Left kidney (tissue), 8 donors: ENCODE measurements at places on chromosomes 12 and 14. TPM values are rescaled to one million over a fixed set of nuclear protein-coding genes. Genes with fewer than 3 reads are reported as not detected.

GRCh38 chr14:102785595-102785963 is 8.3 kb downstream of the TRAF3 start:
- DNase-seq: no peak

GRCh38 chr12:78885466-78885865 is 20.9 kb downstream of the SYT1 start:
- no peak for DNase-seq

- no peak for DNase-seq
These were observed 234.8 kb downstream of the CACNA1C start for GRCh38 chr12:2287589-2287988.

Gene DIP2B
- polyA plus RNA-seq: 28.1 TPM

- peak; percentile 71 for DNase-seq
These were observed at the start of gene PIANP for GRCh38 chr12:6700646-6701051. Gene PIANP (minus strand): TSS chr12:6700815. CDS start chr12:6698061, 2,754 bp downstream.

Gene AKAP5
- 9.3 TPM for polyA plus RNA-seq

DNA sequence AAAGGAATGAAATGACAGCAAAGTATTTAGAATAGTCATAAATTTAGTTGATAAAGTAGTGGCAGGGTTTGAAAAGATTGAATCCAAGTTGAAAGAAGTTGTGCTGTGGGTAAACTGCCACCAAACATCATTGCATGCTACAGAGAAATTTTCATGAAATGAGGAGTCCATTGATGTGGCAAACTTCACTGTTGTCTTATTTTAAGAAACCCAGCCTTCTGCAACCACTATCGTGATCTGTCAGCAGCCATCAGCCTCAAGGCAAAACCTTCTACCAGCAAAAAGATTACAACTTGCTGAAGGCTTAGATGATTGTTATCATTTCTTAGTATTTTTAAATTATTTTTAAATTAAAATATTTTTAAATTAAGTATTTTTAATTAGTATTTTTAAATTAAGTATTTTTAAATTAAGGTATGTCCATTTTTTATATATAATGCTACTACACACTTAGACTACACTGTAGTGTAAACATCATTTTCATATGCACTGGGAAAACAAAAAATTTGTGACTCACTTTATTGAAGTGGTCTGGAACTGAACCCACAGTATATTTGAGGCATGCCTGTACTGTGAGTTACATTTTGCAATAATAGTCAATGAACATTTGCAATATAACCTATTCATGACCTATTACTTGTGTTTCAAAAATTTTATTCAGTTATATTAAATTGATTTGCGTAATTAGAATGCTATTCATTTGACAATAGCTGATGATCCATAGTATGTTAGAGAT is 67.2 kb upstream of the SYT1 start:
- no peak for DNase-seq

DNA sequence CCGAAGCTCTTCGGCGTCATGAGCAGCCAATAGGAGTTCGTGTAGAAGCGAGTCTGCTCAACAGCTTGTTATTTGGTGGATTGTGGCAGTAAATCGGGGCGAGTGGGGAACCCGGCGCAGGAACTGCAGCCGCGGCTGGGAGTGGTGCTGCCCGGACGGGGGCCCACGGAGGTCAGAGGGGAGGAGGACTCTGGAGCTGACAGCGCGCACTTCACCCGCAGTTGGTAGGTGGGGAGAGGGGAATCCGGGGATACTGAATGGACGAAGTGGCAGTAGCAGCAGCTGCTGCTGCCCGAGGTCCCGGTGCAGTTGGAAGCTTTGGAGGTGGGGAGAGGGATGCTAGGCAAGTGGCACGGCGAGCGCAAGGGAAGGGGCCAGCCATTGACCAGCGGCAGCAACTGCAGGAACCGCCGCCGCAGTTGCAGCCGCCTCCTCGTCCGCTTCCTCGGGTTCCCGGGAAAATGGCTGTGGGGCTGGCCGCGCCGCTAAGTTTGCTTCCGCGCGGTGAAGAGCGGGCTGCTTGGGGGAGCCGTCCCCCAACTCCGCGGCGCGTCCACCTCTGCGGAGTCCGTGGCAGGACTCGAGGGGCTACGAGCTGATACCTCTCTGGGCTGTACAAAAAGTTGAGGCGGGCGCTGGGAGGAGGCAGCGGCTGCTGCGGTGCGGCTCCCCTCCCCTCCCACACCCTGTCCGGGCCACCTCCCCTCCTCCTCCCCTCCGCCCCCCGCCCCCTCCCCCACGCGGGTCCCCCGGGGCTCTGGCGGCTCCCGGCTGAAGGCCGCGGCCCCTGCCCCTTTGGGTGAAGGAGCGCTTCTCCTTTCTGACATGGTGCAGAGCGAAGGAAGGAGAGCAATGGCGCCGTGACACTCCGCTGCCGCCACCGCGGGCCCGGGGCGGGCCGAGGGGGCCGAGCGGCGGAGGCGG is at the start of gene ARID4A:
Gene ARID4A, plus strand, starts transcription at position 79 of the 924 bp plus-strand sequence. CDS start 1,300 bp downstream, outside the sequence.
- peak; percentile 20 for DNase-seq

GRCh38 chr12:48119834-48120195 is 651 bp downstream of the PFKM start:
- no peak for DNase-seq

Gene TAS2R8
- polyA plus RNA-seq: not detected

DNA sequence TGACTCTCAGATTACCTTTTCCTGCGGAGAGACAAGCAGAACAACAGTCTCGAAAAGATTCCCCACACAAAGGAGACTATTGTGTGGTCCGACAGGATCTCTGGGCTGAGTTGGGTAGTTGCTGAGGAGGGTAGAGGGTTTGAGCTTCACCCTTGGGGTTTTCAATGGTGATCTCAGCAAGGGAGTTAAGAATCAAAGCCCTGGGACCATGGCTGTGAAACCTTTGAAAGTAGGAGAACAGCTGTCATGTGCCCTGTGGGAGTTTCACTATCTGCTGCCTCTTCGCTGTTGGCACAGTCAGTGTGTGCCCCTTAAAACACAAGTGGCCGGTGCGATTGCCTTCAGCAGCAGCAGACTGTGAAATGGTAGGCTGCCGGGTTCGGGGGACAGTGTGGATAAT is 14.2 kb upstream of the PLEK2 start:
- no peak for DNase-seq

GRCh38 chr14:28773861-28774691 is 7.5 kb downstream of the FOXG1 start:
- DNase-seq: no peak

DNA sequence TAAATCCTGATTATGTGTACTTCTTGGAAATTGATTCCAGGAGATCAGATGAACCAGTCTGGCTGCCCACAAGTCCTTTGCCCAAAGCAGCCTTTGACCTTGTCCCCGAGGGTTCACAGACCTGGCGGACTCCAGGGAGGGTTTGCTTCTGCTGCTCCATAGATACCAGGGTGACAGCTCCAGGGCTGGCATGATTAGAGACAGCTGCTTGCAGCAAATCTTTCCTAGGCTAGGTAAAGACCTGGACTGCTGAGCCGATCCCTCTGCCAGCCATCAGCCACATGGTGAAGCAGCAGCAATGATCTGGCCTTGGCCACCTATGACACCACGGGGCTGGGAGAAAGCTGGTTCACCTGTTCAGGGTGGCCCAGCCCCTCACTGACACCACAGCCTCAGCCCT is 10.1 kb upstream of the TBX5 start:
- DNase-seq: no peak

DNA sequence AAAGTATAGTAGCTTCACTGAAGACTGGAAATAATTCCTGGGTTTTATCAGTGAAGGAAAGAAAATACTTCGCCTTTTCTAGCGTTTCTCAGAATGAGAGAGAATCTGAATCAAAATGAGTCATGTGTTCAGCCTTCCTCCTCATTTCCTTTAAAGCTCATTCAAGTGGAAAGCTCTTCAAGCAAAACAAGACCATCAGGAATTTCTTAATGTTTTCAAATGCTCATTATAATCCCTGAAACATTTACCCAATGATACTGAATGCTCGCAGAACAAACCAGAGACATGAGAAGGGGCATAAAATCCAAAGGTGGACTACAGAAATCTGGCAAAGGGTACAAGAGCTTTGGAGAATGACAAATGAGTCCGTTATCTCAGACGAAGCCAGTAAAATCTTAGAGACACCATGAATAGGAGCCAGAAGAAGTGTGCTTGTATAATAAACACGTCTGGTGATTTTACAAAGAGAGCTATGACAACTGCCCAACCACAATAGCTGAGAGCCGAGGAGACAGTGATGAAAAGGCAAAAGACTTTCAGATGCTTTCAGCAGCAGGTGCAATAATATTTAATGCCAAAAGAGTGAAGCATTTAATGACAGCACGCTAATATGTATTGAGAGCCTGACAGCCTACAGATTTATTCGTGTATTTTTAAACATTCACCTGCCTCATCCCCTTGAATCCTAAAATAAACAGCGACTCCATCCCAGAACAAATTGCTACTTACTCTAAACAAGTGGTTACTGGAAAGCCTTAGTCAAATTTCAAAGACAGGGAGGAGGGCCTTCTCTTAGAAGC is 19.0 kb downstream of the SPRING1 start:
- DNase-seq: no peak

Gene HOXC12
- polyA plus RNA-seq: not detected

Gene CARMIL3
- polyA plus RNA-seq: 2.4 TPM

GRCh38 chr14:88682495-88683114 is 110.1 kb downstream of the EML5 start:
- no peak for DNase-seq

GRCh38 chr12:58701536-58701935 is 218.8 kb downstream of the LRIG3 start:
- no peak for DNase-seq

DNA sequence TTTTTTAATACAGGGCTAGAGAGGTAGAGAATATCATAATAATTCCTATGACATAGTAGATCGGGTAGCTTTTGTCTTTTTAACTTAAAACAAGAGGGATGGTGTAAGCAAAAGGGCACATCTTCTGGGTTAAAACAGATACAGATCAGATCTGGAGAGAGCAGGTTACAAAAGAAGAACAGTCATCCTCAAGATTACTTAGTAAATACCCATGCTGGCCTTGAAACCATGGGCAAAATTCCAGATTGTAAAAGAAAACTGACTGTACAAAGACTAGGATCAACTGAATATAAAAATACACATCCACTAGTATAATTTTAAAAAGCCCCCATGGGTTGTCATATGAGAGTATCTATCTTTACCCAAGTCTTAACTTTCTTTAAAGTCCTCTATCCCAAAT is 76.7 kb downstream of the MED13L start:
- DNase-seq: no peak

Gene POLE2
- 34.7 TPM for polyA plus RNA-seq

DNA sequence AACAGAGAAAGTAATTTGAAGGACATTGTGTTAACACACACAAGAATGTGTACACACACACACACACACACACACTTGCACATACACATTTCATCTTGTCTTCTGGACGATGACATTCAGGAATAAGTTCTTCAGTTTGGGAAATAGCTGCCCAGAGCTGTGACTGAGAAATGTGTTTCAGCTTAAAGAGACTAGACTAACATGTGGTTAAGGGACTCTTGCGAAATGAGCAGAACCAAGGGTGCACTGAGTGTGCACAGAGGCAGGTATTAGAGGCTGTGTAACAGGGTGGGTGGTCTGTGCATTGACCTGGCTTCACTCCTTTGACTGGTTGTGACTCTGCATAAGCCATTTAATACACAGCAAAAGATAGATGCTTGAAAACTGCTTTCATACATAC is 29.4 kb upstream of the KCNA5 start:
- DNase-seq: no peak

- peak; percentile 34 for DNase-seq
These were observed 116.3 kb upstream of the PRICKLE1 start for GRCh38 chr12:42705863-42706262.

GRCh38 chr12:75724928-75725312 is 213.5 kb upstream of the KRR1 start:
- DNase-seq: peak; percentile 62

DNA sequence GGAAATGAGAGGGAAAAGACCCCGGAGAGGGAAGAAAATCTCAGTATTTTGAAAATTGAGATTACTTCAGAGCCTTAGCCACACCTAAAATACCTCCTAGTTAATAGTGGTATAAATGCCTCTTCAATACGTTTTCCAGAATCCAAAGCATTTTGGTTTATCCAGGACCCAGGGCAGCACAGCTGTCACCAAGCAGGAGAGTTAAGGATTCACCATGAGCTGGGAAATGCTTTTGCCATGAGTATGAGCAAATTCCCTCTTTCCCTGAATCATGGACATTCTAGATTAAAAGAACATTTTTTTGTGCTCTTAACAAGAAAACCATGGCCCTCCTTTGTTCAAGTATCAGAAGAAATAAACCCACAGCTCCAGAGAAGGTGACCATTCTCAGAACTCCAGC is 21.8 kb upstream of the RTRAF start:
- no peak for DNase-seq

GRCh38 chr12:106673141-106673540 is 90.3 kb downstream of the RFX4 start:
- no peak for DNase-seq

Gene CELA1
- not detected for polyA plus RNA-seq

DNA sequence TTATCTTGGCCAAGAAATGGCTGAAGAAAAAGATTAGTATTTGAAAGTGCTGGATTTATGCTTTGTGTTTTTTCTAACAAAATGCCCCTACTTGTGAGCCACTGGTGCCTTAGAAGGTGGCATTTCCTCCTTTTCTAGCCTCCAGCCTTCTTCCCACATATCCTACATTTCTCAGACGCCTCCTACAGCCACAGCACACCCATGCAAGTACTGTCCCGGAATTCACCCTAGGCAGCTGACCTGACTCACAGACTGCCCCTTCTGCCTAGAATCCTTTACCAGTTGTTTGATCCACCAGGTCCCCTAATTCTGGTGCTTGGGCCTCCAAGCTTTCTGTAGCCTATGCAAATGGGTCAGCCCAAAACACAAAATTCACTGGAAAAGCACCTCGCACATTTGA is 166.0 kb downstream of the FOXN3 start:
- DNase-seq: no peak

Gene LRP1-AS
- not detected for polyA plus RNA-seq

DNA sequence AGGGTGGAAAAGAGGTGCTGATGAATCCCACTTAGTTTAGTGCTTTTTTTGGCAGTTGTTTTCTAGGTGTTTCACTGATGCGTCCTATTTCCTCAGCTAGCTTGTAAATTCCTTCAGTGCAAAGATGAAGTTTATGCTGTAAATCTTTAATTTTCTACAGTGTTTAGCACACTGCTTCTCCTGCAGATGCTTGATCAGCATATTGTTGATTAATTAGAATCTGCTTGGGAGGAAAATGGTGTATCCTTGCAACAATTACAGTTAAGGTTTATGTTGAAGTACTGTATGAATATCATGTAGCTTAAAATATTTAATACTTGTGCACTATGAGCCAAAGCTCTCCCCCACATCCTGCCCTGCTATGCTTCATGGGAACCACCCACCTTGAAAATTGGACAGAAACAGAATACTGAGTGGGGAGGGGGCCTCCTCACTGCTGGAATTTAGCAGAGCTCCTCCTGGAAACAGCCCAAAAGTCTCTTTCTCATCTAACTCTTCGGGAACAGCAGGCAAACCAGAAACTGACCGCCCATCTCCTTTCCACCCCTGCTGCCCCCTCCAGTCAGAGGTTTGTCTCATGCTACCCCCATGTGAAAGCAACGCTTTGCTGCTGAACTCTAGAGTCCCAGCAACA is 20.3 kb upstream of the DHRS4 start:
- peak; percentile 33 for DNase-seq

Gene SPX
- polyA plus RNA-seq: 13.8 TPM

Gene ADCY4
- polyA plus RNA-seq: 22.4 TPM

- DNase-seq: no peak
These were observed 68.7 kb downstream of the RGS6 start for GRCh38 chr14:72000907-72001306.

GRCh38 chr12:14403711-14404196 is 38.3 kb downstream of the ATF7IP start:
- peak; percentile 79 for DNase-seq

- DNase-seq: peak; percentile 12
These were observed 72.3 kb downstream of the ANO2 start for GRCh38 chr12:5872745-5873144.

Gene OR4K2
- not detected for polyA plus RNA-seq
